ENCODE measurements at places on chromosomes 3 and 15.
A peak's percentile ranks its signal among the peaks of the same experiment; 100 is the strongest.

GRCh38 chr15:92599394-92599970 is 56.1 kb downstream of the FAM174B start:
- DNase-seq: no peak

DNA sequence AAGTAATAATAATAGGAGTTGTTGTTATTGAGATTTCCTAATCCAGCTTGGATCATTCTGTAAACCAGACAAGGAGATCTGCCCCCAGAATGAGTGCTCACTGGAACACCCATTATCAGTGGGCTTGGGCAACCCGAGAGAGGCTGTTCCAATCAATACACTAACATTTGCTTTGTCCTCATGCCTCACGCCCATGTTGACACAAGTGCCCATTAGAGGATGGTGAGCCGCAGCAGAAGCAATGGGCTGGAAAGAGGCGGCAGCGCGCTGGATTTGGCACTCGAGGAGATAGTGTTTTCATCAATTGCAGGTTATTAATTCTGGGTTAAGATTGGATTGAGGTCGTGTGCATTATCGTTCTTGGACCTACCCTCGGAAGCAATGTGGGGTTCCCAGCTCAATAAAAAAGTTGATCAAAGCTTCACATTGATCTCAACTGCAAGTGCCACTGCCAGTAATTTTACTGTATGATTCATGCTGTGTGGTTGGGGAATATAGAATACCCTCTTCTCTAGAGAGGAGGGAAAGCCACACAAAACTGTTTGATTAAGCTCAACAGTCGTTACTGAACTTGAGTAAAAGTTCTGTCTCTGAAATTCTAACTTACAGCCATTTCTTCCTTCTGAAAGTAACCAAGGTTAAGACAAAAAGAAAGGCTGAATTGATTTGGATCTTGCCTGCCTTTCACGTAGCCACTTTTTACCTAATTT is 15.7 kb downstream of the LYZL4 start:
- DNase-seq: no peak

- DNase-seq: no peak
Measured at GRCh38 chr3:15923640-15924405, 126.0 kb upstream of the ANKRD28 start.

GRCh38 chr3:43043071-43043766 is 62.7 kb downstream of the POMGNT2 start:
- DNase-seq: no peak

- peak; percentile 54 for DNase-seq
Measured at GRCh38 chr3:61221759-61222362, 29.4 kb downstream of the FHIT start.

GRCh38 chr15:71752604-71753289 is 57.6 kb upstream of the NR2E3 start:
- peak; percentile 8 for DNase-seq

- no peak for DNase-seq
Measured at GRCh38 chr3:2944628-2945027, 165.5 kb downstream of the IL5RA start.

GRCh38 chr15:35243758-35244157 is 158.7 kb upstream of the NANOGP8 start:
- DNase-seq: no peak
